ENCODE measurements at places on chromosomes 13 and 19.

DNA sequence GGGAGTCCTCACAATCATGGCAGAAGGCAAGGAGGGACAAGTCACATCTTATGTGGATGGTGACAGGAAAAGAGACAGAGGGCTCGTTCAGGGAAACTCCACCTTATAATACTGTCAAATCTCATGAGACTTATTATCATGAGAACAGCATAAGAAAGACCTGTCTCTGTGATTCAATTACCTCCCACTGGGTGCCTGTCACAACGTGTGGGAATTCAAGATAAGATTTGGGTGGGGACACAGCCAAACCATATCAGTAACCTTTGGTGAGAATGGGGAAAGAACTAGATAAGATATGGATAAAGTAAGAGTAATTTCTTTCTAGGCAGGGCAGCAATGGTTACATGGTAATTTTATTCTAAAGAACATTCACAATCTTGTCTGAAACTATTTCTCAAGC is 344.9 kb upstream of the KLF12 start:
- no peak for DNase-seq

DNA sequence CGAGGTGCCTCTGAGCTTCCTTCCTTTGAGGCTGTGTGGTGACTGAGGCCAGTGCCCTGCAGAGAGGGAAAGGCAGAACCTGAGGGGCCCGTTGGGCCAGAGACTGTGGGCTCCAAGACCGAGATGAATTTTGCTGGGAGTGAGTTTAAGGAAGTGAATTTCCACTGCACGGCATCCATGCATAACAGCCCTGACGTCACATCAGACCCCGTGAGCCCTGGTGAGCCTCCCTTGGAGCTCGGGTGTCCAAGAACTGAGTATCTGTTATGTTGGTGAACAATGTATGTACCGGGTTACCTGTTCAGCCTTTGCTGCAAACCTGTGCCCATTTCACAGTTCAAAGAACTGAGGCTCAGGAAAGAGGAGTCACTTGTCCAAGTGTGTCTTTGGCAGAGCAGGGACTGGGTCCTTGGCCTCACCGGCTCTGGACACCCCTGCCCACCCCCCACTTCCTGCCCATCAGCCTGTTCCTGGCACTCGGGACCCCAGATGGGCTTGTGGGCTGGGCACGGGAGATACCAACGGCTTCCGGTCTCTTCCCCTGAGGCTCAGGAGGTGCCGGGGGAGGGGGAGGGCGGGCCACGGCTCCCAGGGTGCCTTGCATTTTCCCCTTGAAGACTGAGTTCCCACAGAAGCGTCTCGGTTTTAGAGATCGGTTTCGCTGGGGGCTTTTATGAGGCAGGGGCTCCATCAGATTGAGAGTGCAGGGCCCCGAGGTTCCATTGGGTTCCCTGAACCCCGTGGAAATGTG is 33.7 kb downstream of the NFILZ start:
- no peak for DNase-seq

- no peak for DNase-seq
Measured at GRCh38 chr13:111976474-111977178, 90.3 kb upstream of the SOX1 start.

DNA sequence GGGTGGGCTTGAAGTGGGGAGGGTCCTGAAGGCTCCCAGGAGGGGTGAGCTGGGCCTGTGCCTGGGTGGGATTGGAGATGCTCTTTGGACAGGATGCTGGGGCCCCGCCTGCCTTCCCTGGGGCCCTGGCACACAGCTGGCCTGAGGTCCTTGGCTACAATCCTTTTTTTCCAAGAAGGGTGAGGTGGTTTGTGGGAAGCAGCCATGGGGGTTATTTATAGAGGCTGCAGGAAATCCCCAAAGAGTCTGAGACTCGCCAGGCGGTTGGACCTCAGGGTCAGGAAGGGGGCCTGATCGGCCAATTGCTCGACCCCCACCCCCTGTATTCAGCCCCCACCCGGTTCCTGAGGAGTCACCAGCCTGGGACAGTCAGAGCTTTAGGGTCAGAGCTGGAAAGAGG is 10.0 kb downstream of the GTPBP3 start:
- DNase-seq = no peak

- no peak for DNase-seq
Measured at GRCh38 chr13:39590466-39591036, 12.4 kb downstream of the LHFPL6 start.

DNA sequence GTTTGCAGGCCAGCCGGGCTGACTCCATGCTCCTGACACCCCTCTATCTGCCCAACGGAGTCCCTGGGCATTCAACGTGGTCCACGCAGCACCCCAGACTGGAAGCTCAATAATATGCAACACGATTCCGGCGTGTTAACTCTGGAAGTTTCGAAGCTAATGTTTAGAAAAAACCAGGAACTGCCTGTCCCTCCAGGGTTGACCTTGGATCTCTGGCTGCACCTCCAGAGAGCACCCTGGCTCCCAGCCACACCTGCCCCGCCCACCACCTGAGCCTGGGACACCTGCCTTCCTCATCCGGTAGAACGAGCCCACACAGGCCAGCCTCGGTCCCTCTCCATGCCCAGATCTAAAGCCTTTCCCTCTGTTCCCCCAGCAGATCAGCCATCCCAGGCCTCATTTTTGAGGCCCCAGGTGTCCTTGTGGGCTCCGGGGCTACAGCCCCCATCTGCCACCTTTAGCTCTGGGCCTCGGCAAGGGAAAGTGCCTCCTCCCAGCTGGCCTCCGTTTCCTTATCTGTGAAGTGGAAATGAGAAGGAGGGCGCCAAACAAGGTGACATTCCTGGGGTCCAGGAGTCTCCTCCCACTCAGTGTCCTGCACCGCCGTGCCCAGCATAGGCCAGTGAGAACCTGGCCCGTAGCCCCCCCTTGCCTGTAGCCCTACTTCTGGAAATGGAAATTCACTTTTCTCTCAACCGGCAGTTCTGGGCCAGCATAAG is 38.7 kb downstream of the KLF2 start:
- no peak for DNase-seq

DNA sequence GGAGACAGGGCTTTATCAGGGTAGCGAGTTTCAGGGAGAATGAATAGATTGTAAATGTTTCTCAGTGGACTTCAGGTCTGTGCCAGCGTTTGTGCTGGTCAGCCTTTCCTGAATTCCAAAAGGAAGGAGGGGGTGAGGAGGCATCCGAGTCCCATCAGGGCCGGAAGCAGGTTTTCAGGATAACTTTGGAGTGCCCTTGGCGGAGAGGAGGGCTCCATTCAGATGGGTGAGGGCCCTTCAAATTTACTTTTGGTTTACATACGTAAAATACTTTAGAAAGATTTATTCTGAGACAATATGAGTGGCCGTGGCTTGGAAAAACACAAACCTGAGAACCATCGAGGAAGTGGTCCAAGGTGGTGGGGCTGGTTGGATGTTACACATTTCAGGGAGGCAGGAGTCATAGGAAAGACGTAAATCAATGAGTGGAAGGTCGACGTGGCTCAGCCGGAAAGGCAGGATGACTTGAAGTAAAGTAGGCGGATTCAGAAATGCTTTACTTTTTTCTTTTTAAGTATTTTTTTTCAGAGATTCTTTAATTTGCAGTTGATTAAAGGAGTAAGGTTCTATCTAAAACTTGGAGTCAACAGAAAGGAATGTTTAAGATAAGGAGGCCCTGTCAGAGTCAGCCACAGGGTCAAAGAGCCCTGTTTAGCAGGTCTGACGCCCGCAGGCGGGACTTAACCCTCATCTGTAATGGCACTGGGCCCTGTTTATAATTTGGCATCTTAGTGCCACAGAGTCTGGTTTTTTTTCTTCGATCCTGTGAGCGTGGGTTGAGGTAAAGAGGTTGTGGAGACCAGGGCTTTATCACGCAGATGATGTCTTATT is 32.8 kb downstream of the ATP11A start:
- peak; percentile 76 for DNase-seq

- peak; percentile 81 for DNase-seq
Measured at GRCh38 chr19:49847731-49848696, 2.9 kb upstream of the PTOV1 start.

DNA sequence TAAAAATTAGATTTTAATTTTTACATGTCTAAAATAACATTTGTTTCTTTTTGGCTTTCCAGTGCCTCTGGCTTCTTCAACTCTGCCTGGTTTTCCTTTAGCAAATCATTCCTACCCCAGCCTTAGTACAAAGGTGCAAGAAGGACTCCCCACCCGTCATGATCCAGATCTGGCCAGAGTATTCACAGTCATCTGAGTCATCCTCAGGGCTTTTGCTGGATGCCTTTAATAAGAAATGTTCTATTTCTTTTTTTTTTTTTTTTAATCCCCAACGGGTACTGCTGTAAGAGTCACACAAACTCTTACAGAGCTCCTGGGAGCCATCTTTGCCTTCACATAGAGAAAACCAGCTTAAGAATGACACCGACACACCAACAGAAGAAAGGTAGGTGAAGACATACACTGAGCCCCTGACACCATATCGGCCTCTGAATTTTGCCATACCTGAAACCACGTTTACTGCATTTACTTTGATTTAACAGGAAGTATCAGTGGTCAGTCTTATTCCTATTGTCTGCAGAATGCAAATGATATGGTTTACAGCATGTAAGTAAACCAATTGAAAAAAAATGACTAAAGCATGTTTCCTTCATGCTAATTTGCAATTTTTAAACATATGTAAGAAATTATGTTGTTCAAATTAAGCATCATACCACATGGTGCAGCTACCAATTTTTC is 184.4 kb downstream of the NALCN start:
- peak; percentile 35 for DNase-seq
